ENCODE measurements at places on chromosomes 1 and 21. TPM values are rescaled to one million over a fixed set of nuclear protein-coding genes. Genes with fewer than 3 reads are reported as not detected.

CHI3L1 gene
- 16.6 TPM for polyA plus RNA-seq

KLHDC8A gene
- polyA plus RNA-seq, result 2.1 TPM

MPZ gene
- polyA plus RNA-seq, result 4.2 TPM

SLAMF9 gene
- polyA plus RNA-seq, result not detected

KIAA0040 gene
- 16.5 TPM for polyA plus RNA-seq

AADACL4 gene
- 1.2 TPM for polyA plus RNA-seq

HJV gene
- not detected for polyA plus RNA-seq

HTR6 gene
- 2.4 TPM for polyA plus RNA-seq

LAMC1 gene
- 301 TPM for polyA plus RNA-seq

TMIGD3 gene
- 0.63 TPM for polyA plus RNA-seq

CNKSR1 gene
- polyA plus RNA-seq, result 25.6 TPM

SPATA1 gene
- polyA plus RNA-seq, result 1.5 TPM

COL8A2 gene
- polyA plus RNA-seq, result 1.9 TPM

NDUFS5 gene
- polyA plus RNA-seq, result 210 TPM

CELA2A gene
- polyA plus RNA-seq, result 0.59 TPM

BLACAT1 gene
- polyA plus RNA-seq, result 2.9 TPM

KCNK2 gene
- polyA plus RNA-seq, result 2.6 TPM

PLCH2 gene
- polyA plus RNA-seq, result 1.7 TPM

GJB4 gene
- polyA plus RNA-seq, result 0.46 TPM

OR2T35 gene
- not detected for polyA plus RNA-seq

VSIG8 gene
- polyA plus RNA-seq, result 0.43 TPM
